ENCODE measurements at places on chromosomes 13 and 19.

DNA sequence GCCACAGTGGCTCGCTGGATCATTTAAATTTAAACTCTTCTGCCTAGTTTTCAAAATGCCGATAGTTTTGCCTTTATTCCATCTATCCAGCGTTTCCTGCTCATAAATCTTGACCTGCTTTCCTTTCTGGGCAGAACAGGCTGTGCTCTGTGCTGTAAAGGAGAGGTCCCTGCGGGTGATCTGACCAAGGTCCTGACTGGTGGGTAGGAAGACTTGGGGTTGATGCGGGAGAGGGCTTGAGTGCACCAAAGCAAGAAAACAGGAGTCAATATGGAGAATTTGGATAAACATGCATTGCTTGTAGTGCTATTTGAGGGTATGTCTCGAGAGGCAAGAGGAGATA, 533.6 kb downstream of the MYO16 start:
- no peak for DNase-seq

- no peak for DNase-seq
Measured at GRCh38 chr19:37087110-37087509, 8.9 kb downstream of the ZNF420 start.

DNA sequence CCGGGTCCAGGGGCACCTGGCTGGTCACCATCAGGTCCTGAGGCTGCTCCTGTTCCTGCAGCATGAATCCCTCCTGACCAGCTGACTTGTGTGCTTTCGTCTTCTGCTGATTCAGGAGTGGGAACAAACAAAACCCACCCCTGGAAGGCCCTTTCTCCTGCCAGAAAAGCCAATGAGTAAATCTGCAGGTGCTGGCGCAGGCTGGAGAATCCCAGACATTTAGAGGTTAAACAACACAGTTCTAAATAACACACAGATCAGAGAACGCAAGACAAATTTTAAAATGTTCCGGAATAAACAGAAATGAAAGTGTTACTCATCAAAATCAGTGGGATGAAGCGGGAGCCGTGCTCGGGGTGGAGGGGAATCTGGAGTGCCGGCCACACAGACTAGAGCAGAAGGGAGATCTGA, 60.6 kb upstream of the C13orf46 start:
- no peak for DNase-seq

DNA sequence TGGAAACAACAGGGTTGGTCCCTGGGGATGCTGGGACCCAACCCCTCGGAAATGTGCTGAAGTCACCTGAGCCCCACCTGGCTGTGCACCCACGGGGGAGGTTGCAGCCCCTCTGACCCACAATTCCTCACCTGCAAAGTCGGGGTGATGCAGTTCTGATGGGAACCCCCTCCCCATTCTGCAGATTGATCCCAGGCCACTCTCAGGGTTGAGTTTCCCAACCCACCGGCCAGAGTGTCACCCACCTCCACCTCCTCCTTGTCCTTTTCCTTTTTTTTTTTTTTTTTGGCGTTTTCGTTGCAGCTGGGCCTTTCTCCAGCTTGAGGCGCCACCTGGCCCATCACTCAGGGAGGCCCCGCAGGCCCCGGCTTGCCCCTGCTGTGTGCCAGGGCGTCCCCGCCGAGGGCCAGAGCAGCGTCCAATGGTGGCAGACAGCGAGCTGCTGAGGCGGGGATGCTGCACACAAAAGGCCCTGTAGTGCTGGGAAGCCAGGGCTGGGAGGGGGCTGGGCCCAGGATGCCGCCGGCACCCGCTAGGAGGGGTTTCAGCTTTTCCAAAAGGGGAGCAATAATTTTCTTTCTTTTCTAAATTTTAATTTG, 4.6 kb downstream of the PIK3R2 start:
- no peak for DNase-seq

GRCh38 chr13:30308548-30308947, 1.2 kb upstream of the KATNAL1 start:
- no peak for DNase-seq

DNA sequence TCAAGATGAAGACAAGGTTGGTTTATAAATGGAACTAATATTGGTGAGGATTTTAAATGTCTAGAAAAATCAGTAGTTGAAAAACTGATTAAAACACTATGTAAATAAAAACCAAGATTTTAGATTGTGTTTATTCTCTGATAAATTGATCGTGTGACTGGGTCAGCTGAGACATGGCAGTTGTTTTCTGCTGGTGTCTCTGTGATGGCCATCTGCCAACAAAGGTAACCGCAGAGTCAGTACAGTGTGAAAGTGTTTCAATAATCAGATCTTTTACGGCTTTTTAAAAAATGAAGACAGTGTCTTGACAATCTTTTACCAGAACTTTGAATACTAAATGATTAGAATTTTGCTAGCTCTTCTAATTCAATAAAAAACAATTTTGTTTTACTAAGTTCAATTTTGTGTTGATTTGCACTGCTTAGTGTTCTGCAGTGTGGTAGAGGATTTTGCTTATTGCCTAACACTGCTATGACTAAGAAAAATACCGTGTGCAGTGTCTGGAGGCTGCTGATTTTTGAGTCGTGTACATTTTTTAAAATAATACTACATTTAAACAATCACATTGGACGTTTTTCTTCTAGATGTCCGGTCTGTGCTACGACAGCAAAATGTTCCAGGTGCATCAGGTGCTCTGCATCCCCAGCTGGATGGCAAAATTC, 32.7 kb upstream of the GPR183 start:
- DNase-seq = no peak

GRCh38 chr19:30666301-30666803, 294.2 kb downstream of the ZNF536 start:
- DNase-seq = no peak

DNA sequence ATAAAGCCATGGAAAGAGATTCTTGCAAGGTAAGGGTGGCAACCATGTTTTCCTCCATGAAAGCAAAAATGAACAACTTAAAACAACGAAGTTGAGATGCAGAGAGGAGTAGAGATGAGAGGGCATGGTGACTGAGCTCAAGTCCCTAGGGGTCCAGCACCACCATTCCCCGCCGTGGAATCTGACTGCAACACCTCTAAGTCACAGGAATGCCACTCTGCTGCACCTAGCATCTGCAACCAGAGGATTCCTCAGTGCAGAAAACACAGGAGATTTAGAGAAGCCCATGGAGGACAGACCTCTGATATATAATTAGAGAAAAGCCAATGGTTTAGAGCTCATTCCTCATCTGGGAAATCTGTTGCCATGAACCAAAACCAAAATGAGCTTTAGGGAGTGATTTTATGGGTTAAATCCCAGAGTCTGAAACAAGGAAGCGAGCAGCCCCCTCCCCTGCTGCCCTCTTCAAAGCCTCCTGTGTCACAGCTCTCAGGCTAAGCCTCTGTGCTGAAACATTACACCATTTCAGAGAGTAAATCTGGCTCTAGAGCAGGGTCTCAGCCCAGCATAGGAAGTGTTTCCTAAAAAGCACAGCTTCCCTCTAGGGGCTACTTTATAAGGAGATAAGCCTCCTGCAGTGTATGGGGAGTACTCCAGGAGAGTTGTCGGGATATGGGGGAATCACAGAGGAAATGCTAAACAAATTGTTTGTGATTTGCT, 1043.6 kb downstream of the UQCRFS1 start:
- DNase-seq = no peak

DNA sequence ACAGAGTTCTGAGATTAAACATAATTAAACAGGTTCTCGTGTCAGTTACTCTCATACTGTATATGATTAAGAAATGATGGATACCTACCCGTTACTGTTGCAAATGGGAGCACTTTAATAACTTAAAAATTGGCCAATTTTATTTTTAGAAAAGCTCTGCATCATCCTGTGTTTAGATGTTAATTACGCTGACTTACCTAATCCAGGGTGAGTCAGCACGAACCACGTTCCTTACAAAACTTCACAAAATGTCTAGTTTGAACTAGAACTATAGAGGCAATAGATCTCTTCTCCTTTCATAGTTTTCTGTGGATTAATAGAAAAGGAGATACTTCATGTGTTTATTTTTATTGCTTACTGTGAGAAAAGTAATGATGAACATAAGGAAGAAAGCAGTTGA, 363.9 kb downstream of the MYO16 start:
- DNase-seq = no peak

DNA sequence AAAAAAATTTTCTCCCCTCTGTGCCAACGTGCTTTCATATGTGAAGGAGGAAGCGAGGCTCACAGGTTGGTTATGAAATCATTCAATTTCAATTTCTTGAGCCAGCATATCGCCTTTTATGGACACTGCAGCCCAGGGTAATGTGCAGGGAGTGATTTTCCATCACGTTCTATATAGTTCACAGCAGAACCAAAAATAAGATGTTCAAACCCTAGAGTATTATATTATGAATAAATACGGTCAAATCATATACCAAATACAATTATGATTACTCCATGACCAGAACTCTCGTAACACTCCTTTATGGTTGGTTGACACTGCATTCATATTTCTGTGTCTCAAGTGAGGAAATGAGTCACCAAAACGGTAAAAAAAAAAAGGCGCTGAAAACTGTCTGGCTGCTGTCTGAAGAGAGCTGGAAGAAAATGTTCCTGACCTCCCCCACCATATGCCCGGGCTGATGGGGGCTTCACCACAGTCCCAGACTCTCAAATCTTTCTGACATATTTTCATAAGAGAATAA, 75.8 kb upstream of the UBAC2 start:
- DNase-seq = no peak

DNA sequence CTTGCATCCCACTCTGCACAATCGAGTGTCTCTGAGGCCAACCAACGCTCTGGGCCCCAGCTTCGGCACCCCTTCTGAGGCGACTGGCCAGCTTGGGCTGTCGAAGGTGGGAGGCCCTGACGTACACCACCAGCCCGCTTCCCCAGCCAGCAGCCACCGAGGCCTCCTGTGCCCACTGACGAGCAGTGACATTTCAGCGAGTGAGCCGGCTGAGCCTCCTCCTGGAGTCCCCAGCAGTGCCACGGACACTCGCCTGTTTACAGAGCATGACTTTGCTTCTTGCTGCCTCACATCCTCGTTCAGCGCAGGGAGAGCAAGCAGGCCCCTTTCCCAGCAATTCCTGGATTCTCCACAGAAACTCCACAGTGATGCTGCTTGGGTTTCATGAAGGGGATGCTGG, 240.2 kb upstream of the MAB21L1 start:
- no peak for DNase-seq

DNA sequence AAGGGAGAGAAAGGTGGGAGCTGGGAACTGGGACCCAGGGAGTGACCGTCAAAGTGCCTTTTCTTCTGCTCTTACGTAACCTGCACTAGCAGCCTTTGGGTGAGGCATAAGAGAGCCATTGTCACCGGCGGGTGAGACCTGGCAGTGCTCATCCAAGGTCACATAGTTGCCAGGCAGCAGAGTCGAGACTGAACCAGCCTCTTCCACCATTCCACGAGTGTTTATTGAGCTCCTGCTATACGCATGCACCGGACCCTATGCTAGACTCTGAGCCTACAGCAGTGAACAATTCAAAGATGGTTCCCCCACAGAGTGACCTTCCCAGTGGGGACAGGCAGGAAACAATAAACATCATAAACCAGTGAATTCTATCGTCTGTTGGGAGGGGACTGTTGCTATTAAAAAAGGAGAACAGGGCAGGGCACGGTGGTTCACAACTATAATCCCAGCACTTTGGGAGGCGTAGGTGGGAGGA, 18.6 kb upstream of the STRN4 start:
- DNase-seq = no peak

DNA sequence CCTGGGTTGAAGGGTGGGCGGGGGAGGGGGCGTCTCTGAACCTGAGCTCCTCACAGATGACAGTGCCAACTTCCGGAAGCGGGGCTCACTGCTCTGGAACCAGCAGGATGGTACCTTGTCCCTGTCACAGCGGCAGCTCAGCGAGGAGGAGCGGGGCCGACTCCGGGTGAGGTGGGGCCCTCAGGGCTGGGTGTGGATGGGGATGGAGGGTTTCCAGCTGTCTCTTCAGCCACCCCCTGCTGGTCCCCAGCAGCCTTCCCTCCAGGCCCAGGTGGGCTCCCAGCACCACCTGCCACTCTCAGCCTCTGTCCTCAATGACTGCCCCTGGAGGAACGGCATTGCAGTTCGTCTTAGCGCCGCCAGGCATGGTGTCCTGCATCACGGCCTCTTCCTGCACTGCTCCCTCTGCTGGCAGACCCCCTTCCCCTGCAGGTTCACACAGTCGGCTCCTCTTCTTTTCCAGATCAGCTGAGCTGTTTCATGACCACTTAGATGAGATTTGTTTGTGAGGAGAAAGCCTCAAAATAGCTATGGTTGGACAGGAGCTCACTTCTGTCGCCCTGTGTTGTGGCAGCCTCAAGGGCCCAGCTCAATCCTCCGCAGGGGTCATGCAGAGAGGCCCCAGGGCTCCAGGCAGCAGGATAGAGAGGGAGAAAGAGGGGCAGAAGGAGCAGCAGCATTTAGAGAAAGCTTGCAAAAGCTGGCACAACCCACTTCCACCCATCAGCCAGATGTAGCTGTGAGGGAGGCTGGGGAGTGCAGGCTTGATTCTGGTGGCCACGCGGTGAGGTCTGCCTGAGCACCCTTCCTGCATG, 2.5 kb upstream of the GARIN5A start:
- DNase-seq = no peak

DNA sequence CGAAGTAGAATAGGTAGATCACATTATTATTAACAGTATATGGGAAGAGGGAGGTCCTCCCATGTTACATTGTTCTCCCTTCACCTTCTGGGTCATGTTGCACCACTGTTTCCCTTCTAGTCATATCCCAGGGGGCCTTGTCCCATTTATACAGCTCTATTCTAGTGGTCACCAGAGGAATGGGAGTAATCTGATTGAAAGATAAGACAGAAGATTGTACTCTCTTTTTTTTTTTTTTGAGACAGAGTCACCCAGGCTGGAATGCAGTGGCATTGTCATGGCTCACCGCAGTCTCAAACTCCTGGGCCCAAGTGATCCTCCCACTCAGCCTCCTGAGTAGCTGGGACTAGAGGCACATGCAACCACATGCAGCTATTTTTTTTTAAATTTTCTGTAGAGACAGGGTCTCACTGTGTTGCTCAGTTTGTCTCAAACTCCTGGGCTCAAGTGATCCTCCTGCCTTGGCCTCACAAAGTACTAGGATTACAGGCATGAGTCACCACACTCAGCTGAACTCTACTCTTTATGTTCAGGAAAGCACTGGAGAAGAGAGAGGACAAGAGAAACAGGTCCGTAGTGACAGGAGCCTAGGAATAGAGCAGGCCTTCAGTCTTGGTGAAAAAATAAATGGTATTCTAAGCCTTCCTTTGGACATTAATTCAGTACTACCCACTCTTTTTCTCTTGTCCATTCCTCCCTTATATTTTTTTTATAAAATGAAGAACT, 4.3 kb upstream of the ZNF529 start:
- DNase-seq = no peak

GRCh38 chr13:71879808-71880344, 12.9 kb upstream of the DACH1 start:
- no peak for DNase-seq

Data from GM12892 (cell line).